ENCODE measurements at places on chromosomes 12 and 14.

GRCh38 chr14:30597504-30597903 lies 24.6 kb upstream of the SCFD1 start:
- H3K27me3 ChIP-seq, result no peaks in the 10 kb centered on the region
- no peaks in the 10 kb centered on the region for H3K4me1 ChIP-seq
- H3K4me3 ChIP-seq, result no peak overlapping the region
- no peak overlapping the region for H3K27ac ChIP-seq
- peaks cover 5% of the 10 kb centered on the region for H3K36me3 ChIP-seq

DNA sequence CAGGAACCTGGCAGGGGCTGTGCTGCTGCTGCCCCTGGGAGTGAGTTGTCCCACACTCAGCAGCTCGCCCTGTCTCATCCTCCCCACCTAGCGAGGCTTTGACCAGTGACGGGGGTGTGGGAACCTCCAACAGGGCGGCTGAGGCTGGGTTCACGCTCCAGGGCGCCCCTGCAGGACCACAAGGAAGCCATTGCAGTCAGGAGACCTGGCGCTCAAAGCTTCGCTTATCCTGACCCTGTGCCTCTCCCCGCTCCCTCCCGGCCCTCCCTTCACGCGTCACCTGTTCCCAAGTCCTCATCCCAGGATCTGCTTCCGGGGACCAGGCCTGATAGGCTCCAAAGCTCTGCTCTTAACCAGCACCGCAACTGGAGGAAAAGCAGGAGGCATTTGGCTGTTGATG lies 272.0 kb upstream of the SFSWAP start:
- DNase-seq, result no peak
- H3K36me3 ChIP-seq, result no peaks in the 10 kb centered on the region
- H3K27me3 ChIP-seq, result no peaks in the 10 kb centered on the region

DNA sequence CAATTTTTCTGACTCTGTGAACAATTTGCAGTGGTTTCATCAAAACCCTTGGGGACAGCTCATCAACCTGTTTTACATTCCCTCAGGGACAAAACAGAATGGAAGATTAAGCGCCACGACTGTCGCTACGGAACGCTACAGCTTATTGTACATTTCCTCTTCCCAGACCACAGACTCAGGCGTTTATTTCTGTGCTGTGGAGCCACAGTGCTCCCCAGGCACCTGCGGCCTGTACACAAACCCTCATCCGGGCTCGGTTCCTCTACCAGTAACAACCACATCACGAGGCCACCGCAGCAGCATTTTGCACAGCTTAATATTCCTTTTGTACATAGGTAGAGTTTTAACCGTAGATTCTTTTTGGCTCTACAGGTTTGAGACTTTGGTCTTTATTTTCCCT lies 397.4 kb upstream of the OR4E1 start:
- no peak overlapping the region for H3K27ac ChIP-seq
- no peak overlapping the region for H3K4me3 ChIP-seq
- H3K27me3 ChIP-seq, result peaks cover 11% of the 10 kb centered on the region
- no peak for DNase-seq
- H3K36me3 ChIP-seq, result no peaks in the 10 kb centered on the region
- no peaks in the 10 kb centered on the region for H3K4me1 ChIP-seq

GRCh38 chr12:6613015-6613775 lies 6.0 kb upstream of the CHD4 start:
- peak overlapping the region; percentile 99 for H3K27ac ChIP-seq
- H3K4me1 ChIP-seq, result peaks cover 22% of the 10 kb centered on the region
- DNase-seq, result peak; percentile 72

- H3K27ac ChIP-seq, result no peak overlapping the region
- H3K4me3 ChIP-seq, result peak overlapping the region; percentile 55
- no peak for DNase-seq
These were observed 3.6 kb downstream of the ABCD4 start for GRCh38 chr14:74299061-74299545.

- H3K4me3 ChIP-seq, result no peak overlapping the region
- DNase-seq, result no peak
- H3K36me3 ChIP-seq, result peaks cover 93% of the 10 kb centered on the region
- no peaks in the 10 kb centered on the region for H3K27me3 ChIP-seq
These were observed 10.3 kb upstream of the LRP1-AS start for GRCh38 chr12:57157588-57158173.

GRCh38 chr12:129312048-129312447 lies 458.8 kb downstream of the GLT1D1 start:
- H3K27me3 ChIP-seq, result no peaks in the 10 kb centered on the region
- H3K27ac ChIP-seq, result no peak overlapping the region
- H3K36me3 ChIP-seq, result no peaks in the 10 kb centered on the region
- DNase-seq, result no peak
- H3K4me3 ChIP-seq, result no peak overlapping the region

DNA sequence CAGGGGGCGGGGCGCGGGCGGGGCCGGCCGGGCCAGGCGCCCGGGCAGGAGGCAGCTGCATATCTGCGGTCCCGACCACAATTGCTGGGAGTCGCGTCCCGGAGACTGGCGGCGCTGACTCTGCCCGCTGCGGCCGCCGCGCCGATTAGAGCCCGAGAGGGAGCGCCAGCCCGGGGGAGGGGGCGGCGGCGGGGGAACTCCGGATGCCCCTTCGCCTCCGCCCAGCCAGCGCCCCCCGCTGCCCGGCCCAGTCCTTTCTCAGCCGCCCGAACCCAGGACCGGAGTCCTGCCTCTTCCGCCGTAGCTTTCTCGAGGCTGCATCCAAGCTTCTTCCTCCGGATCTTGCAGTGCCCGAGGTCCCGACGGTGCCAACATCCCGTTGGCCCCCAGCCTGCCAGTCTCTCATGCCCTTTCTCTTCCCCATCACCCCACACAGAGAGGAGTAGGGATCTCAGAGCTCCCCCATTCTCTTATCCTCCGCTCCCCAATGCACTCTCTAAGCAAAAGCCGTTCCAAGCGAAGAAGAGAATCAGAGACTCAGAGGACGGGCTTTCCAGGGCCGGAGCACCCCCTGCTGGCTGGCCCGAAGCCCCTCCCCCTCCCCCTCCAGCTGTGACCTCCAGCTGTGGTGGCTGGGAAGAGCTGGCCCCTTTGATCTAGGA lies 8.8 kb upstream of the SP7 start:
- H3K4me1 ChIP-seq, result peaks cover 16% of the 10 kb centered on the region
- H3K27me3 ChIP-seq, result peaks cover 2% of the 10 kb centered on the region
- peak overlapping the region; percentile 87 for H3K4me3 ChIP-seq
- H3K27ac ChIP-seq, result peak overlapping the region; percentile 71
- DNase-seq, result peak; percentile 86

GRCh38 chr12:114812858-114813761 lies 129.1 kb upstream of the TBX3 start:
- peak; percentile 82 for DNase-seq
- H3K4me3 ChIP-seq, result no peak overlapping the region
- no peaks in the 10 kb centered on the region for H3K4me1 ChIP-seq

- H3K4me3 ChIP-seq, result no peak overlapping the region
- H3K4me1 ChIP-seq, result no peaks in the 10 kb centered on the region
- H3K27me3 ChIP-seq, result no peaks in the 10 kb centered on the region
- no peak for DNase-seq
- no peaks in the 10 kb centered on the region for H3K36me3 ChIP-seq
These were observed 163.5 kb downstream of the AACS start for GRCh38 chr12:125228519-125229260.

DNA sequence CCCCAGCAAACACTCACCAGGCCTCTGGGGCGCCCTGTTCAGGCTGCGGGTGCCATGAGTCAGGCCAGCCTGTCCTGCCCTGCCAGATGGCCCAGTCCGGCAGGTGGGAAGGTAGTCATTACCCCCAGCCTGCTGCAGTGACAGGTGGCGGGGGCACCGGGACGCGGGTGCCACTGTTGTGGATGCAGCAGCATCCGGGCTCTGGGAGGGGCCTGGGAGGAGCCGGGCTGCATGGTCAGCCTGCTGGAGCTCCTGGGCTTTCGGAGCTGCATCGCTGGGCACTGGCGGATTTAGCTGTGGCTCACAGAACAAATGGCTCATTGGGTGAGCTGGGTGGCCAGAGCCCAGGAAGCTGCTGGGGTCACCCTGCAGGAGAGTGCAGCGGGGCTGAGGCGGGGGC lies 13.5 kb downstream of the CEP170B start:
- H3K27ac ChIP-seq, result no peak overlapping the region
- no peak overlapping the region for H3K4me3 ChIP-seq
- no peaks in the 10 kb centered on the region for H3K27me3 ChIP-seq
- H3K36me3 ChIP-seq, result peaks cover 24% of the 10 kb centered on the region
- DNase-seq, result no peak
- H3K4me1 ChIP-seq, result peaks cover 30% of the 10 kb centered on the region

GRCh38 chr12:67764055-67764454 lies 115.5 kb downstream of the DYRK2 start:
- no peaks in the 10 kb centered on the region for H3K36me3 ChIP-seq
- no peaks in the 10 kb centered on the region for H3K27me3 ChIP-seq
- H3K4me3 ChIP-seq, result no peak overlapping the region

GRCh38 chr14:61533513-61534255 lies 161.6 kb upstream of the HIF1A start:
- no peak overlapping the region for H3K27ac ChIP-seq
- no peak for DNase-seq
- H3K4me1 ChIP-seq, result peaks cover 26% of the 10 kb centered on the region
- no peak overlapping the region for H3K4me3 ChIP-seq
- H3K36me3 ChIP-seq, result no peaks in the 10 kb centered on the region
- H3K27me3 ChIP-seq, result no peaks in the 10 kb centered on the region

DNA sequence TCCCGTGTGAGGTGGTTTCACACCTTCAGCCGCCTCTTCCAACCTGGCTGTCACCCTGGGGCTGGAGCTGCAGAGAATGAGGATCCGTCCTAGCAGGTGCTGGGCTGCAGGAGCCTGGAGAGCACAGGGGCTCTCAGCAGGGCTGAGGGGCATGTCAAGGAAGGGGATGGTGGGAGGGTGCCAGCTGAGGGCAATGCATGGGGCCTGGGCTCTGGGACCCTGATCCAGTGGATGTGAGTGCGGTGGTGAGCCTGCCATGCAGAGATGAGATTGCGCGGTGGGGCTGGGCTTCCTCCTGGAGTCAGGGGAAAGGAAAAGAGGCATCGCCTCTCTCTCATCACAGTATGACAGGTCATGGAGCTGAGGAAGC lies 31.5 kb downstream of the ANAPC7 start:
- H3K4me1 ChIP-seq, result peaks cover 4% of the 10 kb centered on the region
- DNase-seq, result no peak
- H3K36me3 ChIP-seq, result peaks cover 56% of the 10 kb centered on the region
- H3K27ac ChIP-seq, result no peak overlapping the region
- no peaks in the 10 kb centered on the region for H3K27me3 ChIP-seq

DNA sequence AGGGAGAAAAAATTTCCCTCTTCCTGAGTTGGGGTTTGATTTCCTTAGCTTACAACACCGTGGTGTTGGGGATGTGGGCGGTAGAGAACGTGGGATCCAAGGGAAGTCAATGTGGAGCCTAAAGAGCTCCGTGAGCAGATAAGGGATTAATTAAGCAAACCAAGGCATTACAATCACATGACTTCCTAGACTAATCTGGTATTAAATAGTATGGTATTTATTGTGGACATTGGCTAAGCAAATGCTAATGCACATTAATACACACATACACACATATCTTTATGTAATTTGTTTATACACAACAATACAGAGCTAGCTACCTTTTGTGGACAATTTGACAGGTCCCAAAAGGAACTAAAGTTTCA lies 791 bp upstream of the RNF41 start:
- H3K27ac ChIP-seq, result peak overlapping the region; percentile 98
- no peak for DNase-seq
- H3K4me3 ChIP-seq, result peak overlapping the region; percentile 60
- H3K27me3 ChIP-seq, result no peaks in the 10 kb centered on the region
- H3K4me1 ChIP-seq, result peaks cover 20% of the 10 kb centered on the region
- peaks cover 2% of the 10 kb centered on the region for H3K36me3 ChIP-seq

- H3K27me3 ChIP-seq, result no peaks in the 10 kb centered on the region
- no peak overlapping the region for H3K4me3 ChIP-seq
- no peaks in the 10 kb centered on the region for H3K4me1 ChIP-seq
- H3K27ac ChIP-seq, result no peak overlapping the region
- H3K36me3 ChIP-seq, result no peaks in the 10 kb centered on the region
- DNase-seq, result peak; percentile 28
These were observed 874.4 kb upstream of the USP15 start for GRCh38 chr12:61385771-61386170.

DNA sequence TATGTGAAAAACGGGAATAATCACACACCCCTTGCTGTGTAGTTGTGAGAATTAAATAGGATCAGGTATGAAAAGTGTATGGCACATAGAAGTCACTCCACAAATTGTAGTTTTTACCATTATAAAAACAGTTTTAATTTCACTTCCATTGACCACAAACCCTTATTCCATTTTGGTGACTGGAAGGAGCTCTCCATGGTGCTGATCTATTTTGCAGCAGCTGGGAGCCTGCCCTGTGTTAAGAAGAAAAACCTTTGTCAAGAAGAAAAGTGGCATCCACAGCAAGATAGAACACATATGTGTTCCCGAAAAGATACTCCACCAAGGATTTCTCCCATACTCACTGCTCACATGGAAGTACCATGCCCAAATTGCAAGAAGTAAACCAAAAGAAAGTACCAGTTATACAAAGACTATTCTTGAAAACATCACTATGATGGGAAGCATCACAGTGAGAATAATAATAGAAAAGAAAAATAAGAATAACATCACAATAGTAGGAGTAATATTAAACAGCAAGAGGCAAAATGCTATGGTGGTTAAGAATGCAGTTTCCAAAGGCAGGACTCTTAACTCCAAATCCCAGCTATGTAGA lies 58.7 kb downstream of the TUNAR start:
- H3K4me3 ChIP-seq, result no peak overlapping the region
- H3K27me3 ChIP-seq, result no peaks in the 10 kb centered on the region

GRCh38 chr12:120358412-120359100 lies 10.4 kb downstream of the MSI1 start:
- H3K4me3 ChIP-seq, result no peak overlapping the region
- no peak for DNase-seq
- no peak overlapping the region for H3K27ac ChIP-seq
- no peaks in the 10 kb centered on the region for H3K36me3 ChIP-seq
- H3K4me1 ChIP-seq, result peaks cover 17% of the 10 kb centered on the region

DNA sequence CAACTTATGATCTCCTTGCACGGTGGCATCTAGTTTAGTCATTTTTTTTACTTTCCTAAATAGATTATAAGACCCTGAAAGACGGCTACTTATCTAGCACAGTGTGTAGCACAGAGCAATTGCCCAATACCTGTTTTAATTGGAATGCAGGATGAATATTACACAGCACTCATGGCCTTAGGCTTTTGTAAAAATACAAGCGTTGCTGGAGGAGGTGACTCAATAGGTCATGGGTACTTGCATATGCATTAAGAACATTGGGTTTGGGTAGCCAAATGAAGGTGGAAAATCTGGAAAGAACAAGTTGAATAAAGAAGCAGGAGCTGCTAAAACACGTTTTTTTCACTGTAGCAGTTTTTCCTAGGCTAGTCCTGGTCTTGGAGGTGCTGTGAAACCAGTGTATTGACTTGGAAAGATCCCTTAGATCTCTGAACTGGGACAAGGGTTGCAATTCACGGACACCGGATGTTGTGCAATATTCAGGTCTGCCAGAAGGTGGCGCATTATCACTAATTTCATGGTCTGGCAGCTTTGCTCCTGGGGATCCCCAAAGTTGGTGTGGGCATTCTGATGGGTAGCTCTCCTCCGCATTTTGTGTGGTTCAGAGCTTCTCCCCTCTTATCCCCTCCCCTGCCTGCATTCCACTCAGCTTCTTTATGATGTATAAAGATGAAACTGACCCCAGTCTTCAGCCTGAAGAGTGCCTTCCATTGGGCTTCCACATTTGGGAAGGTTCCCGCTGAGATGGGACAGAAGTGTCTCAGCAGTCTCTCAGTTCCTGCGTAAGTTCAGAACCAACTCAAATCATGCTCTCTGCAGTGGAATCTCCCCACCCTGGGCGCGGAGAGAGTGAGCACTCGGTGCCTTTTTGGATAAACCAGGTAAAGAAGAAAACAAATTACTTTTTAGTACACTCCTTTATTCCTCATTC lies 278.3 kb downstream of the NRXN3 start:
- H3K36me3 ChIP-seq, result no peaks in the 10 kb centered on the region
- no peak overlapping the region for H3K4me3 ChIP-seq
- no peaks in the 10 kb centered on the region for H3K4me1 ChIP-seq
- peak; percentile 1 for DNase-seq
- H3K27me3 ChIP-seq, result no peaks in the 10 kb centered on the region

Data from mesenchymal stem cell (in vitro differentiated cells and primary cell).